ENCODE measurements at places on chromosomes 2 and 18. TPM values are rescaled to one million over a fixed set of nuclear protein-coding genes. Genes with fewer than 3 reads are reported as not detected.

Gene TNFAIP6
- total RNA-seq = 2.9 TPM

Gene LOXL3
- 4.7 TPM for total RNA-seq

GRCh38 chr2:109210431-109211200, 81.6 kb downstream of the SH3RF3 start:
- DNase-seq = no peak

Gene FAHD2A
- total RNA-seq = 32.4 TPM

- DNase-seq = no peak
Observed at GRCh38 chr2:174753038-174753633, 11.1 kb downstream of the CHRNA1 start.

DNA sequence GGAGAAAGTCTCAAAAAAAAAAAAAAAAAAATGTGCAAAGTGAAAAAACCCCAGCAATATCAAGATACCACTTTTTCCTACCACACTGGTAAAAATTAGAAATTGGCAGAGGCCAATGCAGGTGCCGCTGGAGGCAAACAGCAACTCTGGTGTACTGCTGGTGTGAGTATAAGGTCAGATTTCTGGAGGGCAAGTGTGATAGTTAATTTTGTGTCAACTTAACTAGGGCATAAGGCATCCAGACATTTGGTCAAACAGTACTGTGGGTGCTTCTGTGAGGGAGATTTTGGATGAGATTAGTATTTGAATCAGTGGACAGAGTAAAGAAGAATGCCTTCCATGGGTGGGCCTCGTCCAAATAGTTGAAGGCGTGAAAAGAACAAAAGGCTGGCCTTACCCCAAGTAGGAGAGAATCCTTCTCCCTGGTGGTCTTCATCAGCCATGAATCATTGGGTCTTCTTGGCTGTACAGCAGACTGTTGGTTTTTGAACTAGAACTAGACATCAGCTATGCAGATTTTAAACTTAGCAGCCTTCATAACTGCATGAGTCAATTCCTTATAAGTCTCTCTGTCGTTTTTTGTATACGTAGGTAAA, 52.8 kb upstream of the FHL2 start:
- DNase-seq = no peak

GRCh38 chr2:15864176-15864769, 76.1 kb upstream of the MYCN start:
- DNase-seq = no peak

Gene CRYBA2
- total RNA-seq = not detected

DNA sequence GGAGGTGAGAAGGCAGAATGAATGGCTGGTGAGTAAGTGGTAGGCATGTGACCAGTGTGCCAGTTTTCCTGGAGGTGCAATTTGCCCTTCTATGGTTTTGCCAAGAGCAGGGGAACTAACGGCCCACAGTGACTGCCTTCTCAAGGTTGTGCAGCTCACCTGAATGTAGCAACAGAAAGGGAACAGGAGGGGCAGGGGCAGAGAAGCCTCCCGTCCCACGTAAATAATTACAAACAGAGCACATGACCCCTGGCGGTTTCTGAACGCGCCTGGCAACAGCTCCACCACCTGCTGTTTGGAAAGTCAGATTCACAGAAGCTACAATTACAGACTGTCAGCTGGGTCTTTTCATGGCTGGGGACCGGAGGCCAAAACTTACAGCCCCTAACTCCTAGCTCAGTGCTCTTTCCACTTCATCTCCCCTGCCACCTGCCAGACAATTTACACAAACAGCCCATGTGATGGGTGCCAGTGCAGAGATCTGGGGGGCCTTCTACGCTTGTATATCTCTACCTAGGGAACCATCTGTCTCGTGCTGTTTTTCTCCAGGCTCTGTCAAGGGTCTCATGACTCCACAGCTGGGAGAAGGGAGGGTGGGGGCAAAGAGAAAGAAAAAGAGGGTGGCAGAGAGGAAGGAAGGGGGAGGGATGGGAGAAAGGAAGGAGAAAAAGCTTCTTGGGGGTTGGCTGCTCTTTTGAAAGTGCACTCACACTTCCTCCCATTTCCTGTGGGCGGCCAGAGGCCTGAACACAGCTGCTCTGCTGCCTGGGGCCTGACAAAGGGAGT, 69.6 kb downstream of the POLR1A start:
- DNase-seq = peak; percentile 83

Gene IL36RN
- total RNA-seq = not detected

GRCh38 chr2:46719487-46719886, 196.1 kb downstream of the MCFD2 start:
- no peak for DNase-seq

Gene FAM237A
- total RNA-seq = not detected

GRCh38 chr18:934518-935133, 30.0 kb downstream of the ADCYAP1 start:
- no peak for DNase-seq

Gene FSIP2
- total RNA-seq = 0.05 TPM

GRCh38 chr2:236541008-236541562, 28.5 kb upstream of the ACKR3 start:
- no peak for DNase-seq

DNA sequence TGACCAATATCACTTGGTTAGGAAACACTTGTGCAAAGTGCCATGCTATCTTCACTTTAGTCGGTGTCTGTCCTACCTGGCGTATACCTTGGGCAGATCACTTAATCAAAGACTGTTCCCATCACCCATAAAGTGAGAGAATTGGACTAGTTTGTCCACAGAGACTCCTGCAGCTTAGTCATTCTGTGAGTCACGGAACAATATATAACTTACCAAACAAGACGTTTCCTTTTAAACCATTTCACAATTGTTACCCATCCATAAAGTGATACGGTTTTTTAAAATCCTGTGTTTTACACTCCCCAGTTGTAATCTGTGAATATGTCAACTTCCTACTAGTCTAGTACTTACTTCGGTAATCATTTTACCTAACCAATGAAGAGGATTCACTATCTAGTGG, 499.3 kb upstream of the SMIM21 start:
- DNase-seq = no peak

- no peak for DNase-seq
Observed at GRCh38 chr2:1431886-1432400, 18.7 kb downstream of the TPO start.

DNA sequence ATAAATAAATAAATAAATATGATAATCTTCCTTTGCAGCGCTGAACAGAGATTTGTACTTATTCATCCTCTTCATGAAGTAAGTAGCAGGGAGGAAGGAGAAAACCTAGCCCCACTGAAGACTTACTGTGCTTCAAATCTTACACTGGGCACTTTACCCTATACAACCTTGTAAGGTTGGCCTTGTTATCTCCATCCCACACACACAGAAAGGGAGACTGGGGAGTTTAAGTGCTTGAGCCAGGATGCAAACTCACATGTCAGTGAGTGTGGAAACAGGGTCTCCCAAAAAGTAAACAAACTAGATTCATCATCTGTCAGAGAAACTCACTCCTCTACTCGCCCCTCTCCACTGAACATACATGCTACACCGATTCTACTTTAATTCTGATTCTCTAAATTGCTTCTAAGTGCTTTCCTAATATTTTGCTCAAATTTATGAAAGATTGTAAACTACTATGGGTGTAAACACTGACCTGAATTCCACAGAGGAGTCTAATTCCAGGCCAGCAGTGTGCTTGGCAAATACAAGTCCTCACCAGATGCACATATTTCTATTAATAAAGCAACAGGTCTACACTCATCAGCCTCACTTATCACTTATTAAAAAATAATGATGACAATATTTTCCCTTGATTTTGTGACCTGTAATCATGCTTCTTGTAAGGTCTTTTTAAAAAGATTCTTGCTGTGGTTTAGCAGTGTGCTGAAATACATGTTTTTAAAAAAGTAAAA, 155.5 kb downstream of the TCF4 start:
- DNase-seq = no peak

DNA sequence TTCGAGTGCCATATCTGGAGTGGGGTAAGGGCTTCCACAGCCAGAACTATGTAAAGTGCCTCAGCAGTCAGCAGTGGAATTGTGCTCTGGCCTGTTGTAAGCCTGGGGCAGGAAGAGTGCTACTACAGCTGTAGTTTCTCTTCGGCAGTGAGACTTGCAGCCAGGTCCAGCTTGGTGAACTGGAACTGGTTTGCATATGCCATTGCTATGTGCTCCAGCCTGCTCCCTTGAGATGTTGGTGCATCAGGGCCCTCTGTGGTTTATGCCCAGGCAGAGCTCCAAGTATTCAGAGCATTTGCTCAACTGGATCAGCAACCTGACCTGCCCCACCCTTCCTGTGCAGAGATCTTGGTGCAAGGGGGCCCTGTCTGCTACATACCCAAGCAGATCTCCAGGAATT, 47.8 kb downstream of the ZNF804A start:
- no peak for DNase-seq

Gene ABCA12
- total RNA-seq = 0.03 TPM

Gene KCNG2
- total RNA-seq = not detected

GRCh38 chr2:103287746-103288145, 525.9 kb downstream of the TMEM182 start:
- no peak for DNase-seq

DNA sequence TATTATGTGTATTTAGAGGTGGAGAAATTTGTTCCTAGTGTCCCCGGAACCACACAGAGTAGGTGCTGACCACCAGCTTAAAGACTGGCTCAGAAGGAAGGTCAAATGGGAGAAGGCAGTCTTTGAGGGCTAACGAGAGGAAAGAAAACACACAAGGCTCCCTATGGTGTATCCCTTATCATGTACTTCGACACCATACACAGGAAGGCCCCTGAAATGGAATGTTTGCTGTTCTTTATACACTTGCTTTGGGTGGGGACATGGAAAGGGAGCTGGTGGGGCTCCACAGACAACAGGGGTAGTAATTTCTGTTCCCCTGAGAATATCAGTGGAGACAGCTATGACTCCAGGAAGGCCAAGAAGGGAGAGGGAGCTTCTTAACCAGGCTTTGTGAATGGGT, 6.0 kb downstream of the EPAS1 start:
- no peak for DNase-seq

DNA sequence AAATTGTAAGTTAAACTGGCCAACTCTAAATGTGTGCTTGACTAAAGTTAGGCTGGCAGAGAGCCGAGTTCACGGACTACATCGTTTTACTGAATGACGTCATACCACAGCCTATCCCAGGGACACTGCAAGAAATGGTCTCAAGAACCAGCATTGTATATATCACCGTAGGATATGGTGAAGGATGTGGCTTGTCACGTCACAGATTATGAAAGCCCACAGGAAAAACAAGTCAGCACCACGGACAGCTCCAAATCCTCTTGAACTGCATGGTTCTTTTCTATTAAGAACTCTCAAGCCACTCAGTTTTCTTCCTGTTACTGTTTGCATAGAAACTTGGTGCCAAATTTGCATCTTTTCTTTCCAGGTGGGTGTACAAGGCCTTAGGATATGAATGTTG, 85.1 kb upstream of the ACAA2 start:
- DNase-seq = peak; percentile 30

GRCh38 chr2:230205034-230205433, 14.8 kb downstream of the SP110 start:
- no peak for DNase-seq

- no peak for DNase-seq
Observed at GRCh38 chr2:217707131-217707611, 295.6 kb downstream of the TNS1 start.

- no peak for DNase-seq
Observed at GRCh38 chr18:54503131-54503894, 87.7 kb upstream of the DYNAP start.

Gene MAPRE3
- total RNA-seq = 57.4 TPM

DNA sequence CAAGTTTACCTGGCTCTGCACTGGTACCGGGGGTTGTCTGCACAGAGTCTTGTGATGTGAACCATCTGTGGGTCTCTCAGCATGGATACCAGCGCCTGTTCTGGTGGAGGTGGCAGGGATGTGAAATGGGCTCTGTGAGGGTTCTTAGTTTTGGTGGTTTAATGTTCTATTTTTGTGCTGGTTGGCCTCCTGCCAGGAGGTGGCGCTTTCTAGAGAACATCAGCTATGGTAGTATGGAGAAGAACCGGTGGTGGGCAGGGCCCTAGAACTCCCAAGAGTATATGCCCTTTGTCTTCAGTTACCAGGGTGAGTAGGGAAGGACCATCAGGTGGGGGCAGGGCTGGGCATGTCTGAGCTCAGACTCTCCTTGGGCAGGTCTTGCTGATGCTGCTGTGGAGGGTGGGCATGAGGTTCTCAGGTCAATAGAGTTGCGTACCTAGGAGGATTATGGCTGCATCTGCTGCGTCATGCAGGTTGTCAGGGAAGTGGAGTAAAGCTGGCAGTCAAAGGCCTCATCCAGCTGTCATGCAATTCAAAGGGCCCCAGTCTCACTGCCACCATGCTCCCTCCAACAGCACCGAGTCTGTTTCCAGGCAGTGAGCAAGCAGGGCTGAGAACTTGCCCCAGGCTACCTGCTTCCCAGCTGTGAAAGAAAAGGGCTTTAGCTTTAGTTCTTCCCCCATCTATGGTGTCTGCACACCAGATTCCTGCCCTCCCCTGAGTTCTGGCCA, 278.0 kb downstream of the METTL4 start:
- no peak for DNase-seq

GRCh38 chr2:158457092-158457825, 507 bp downstream of the PKP4 start:
- peak; percentile 70 for DNase-seq

GRCh38 chr2:74675090-74675489, 21.0 kb downstream of the SEMA4F start:
- DNase-seq = no peak

- no peak for DNase-seq
Observed at GRCh38 chr18:66548747-66549146, 55.1 kb downstream of the CDH19 start.

GRCh38 chr2:3066831-3067230, 310.8 kb downstream of the EIPR1 start:
- no peak for DNase-seq

- no peak for DNase-seq
Observed at GRCh38 chr18:3035635-3036034, 22.7 kb upstream of the LPIN2 start.

- no peak for DNase-seq
Observed at GRCh38 chr2:160034396-160034795, 28.0 kb downstream of the PLA2R1 start.

- DNase-seq = no peak
Observed at GRCh38 chr2:40087434-40087833, 308.4 kb upstream of the THUMPD2 start.

- DNase-seq = no peak
Observed at GRCh38 chr2:86790676-86791572, at the start of gene CD8A. TSS of gene CD8A (minus strand) at chr2:86790913. CDS start at chr2:86790825, 88 bp downstream.

All from left ventricle myocardium inferior (tissue), 1 donor.